Ammon's horn (tissue), 1 donor: ENCODE measurements at places on chromosomes 2 and 18.
A peak's percentile ranks its signal among the peaks of the same experiment; 100 is the strongest.

GRCh38 chr2:1614564-1614963, 129.8 kb downstream of the PXDN start:
- no peak for DNase-seq

- no peak for DNase-seq
Measured at GRCh38 chr2:196565106-196565765, 74.3 kb upstream of the CCDC150 start.

DNA sequence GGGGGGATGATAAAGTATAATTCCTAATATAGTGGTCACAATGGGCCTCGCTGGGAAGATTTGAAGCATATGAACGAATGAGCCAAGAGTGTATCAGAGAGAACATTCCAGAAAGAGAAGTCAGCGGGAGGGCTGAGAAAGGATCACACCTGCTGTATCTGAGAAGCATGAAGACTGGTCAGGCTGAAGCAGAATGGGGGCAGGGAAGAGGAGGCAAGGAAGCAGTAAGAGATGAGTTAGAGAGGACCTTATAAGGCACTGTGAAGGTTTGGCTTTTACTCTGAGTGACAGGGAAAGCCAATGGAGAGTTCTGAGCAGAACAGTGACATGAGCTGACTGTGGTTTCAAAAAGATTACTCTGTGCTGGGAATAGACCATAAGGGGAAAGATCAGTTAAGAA, 73.5 kb downstream of the CHN1 start:
- no peak for DNase-seq

DNA sequence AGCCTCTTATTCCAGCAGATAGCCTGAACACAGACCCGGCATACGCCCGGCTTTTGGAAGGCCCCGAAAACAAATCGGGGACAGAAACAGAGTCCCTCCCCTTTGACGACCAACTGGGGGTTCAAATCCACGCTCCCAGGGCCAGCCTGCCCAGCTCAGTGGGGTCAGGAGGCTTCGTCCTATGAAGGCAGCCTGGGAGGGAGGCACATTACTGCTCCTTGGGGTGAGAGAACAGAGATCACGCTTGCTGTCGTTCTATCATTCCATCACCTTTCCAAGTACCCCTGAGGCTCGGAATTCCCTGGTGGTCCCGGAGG, 208.8 kb upstream of the SALL3 start:
- DNase-seq: no peak

DNA sequence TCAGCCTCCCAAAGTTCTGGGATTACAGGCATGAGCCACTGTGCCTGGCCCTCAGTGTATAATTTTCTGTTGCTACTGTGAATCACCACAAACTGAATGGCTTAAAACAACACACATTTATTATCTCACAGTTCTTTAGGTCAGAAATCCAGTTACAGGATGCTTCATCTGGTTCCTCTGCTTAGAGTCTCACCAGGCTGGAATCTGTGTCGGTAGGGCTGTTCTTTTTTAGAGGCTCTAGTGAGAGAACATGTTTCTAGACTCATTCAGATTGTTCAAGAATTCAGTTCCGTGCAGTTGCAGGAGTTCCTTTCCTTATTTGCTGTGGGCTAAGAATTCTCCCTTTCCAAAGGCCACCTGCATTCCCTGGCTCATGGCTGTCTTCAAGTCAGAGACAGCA, 22.2 kb downstream of the CCDC121 start:
- no peak for DNase-seq

DNA sequence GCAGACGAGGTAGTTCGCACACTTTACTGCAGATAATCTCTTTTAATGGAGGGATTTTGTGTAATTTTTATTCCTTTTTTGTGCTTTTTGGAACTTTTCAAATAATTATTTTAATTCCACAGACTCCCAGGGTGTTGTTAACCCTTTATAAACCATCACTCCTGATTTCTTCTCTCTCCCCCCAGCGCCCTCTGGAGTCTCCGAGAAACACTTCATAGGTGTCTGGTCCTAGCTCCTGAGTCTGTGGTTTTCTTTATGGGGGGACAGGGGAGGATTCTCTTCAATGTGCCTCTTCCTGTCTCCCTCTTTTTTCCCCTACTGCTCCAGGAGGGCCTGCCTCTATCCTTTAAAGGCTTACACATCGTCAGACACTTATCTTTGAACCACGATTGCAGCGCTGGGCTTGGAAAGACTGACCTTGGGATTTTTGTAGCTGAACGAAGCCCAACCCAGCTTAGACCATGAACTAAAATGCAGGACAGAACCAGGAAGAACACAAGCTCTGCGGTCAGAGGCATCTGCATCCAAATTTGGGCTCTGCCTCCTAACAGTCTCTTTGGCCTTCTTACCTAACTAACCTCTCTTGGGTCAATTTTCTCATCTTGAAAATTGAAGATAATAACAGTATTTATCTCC, 7.1 kb upstream of the PKDCC start:
- DNase-seq: no peak

- DNase-seq: no peak
Measured at GRCh38 chr18:41021089-41021488, 933.9 kb upstream of the PIK3C3 start.

DNA sequence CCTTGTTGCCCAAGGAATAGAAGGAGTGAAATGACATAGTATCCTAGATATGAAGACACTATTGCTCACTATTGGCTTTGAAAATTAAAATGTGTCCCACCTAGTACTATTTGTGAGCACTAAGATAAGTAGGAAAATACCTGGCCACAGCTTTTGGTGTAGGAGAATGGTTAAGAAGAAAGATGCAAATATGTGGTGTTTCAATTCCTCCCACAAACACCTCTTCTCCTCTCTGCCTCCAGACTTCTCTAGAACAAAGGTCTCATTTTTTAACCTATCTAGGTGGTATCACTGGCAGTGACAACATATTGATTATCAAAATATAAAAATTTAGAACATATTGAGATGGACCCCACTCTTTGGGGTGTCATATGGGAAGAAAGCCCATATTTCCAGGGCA, 929.9 kb upstream of the FANCL start:
- no peak for DNase-seq

GRCh38 chr2:165745916-165746315, 48.1 kb downstream of the GALNT3 start:
- peak; percentile 73 for DNase-seq

DNA sequence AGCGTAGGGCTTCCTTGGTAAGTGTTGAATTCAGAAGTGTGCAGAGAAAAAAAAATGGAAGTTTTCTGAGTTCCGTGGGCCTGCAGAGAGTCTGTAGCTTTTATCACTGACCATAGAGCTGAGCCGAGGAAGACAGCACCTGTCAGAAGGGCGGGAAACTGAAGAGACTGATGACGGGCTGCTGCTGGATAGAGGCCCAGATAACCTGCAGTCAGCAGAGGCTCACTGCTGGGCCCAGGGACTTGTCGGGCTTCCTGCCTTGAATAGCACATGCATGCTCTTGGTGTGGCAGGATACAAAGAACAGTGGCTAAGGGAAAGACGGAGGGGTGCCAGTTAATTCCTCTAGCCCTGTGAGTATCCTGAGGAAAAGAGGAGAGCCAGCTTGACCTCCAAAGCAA, 166.4 kb downstream of the MGAT5 start:
- DNase-seq: no peak

- DNase-seq: peak; percentile 70
Measured at GRCh38 chr18:77208964-77209363, 40.7 kb upstream of the GALR1 start.

DNA sequence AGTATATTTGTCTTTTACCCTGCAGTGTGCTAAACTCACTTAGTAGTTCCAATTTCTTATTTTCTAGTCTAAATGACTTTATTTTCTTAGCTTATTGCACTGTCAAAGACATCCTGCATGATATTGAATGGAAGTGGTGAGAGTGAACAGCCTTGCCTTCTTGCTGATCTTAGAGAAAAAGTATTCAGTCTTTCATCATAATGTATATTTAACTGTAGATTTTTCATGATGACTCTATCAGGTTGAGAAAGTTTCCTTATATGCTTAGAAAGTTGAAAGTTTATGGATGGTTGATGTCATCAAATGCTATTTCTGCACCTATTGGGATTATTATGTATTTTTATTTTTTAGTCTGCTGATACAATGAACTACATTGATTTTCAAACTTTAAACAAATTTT, 21.3 kb upstream of the COL3A1 start:
- no peak for DNase-seq

DNA sequence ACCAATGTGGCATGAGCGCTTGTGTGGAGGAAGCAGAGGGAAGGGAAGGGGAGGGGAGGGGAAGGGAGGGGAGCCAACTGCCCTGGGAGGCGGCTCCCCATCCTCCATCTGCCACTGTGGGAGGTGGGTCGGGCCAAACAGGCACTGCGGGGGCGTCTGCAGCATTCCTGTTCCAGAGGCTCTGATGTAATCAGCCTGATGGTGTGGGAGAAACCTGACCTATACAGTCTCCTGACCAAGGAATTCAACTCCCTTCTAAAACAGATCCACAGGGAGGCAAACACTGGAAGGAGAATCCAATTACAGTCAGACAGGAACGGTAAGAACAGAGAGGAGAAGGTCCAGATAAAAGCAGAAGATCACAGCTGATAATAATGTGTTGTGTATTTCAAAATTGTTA, 88.8 kb downstream of the CD8B2 start:
- DNase-seq: peak; percentile 16

- no peak for DNase-seq
Measured at GRCh38 chr2:30363406-30363805, 83.6 kb upstream of the LCLAT1 start.

DNA sequence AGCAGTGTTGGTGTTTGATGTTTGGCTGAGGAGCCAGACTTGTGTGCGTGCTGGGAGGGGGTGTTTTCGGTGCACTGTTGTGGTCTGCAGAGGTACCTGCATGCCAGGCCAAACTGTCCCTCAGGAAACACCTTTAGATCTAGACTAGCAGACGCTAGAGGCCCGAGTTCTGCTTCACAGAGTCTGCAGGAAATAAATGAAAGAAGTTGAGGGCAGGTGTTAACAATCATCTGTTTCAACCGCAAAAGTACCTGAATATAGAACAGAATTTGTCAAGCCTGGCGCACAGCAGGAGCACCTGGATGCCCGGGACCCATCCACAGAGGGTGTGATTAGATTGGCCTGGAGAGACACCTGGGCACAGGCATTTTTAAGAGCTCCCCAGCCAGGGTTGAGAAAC, 40.5 kb upstream of the REL start:
- DNase-seq: no peak

- no peak for DNase-seq
Measured at GRCh38 chr18:74540652-74541421, 6.5 kb downstream of the CNDP1 start.

GRCh38 chr18:36364911-36365624, 67.6 kb downstream of the FHOD3 start:
- no peak for DNase-seq

- DNase-seq: no peak
Measured at GRCh38 chr18:63213331-63213900, 106.2 kb downstream of the BCL2 start.

DNA sequence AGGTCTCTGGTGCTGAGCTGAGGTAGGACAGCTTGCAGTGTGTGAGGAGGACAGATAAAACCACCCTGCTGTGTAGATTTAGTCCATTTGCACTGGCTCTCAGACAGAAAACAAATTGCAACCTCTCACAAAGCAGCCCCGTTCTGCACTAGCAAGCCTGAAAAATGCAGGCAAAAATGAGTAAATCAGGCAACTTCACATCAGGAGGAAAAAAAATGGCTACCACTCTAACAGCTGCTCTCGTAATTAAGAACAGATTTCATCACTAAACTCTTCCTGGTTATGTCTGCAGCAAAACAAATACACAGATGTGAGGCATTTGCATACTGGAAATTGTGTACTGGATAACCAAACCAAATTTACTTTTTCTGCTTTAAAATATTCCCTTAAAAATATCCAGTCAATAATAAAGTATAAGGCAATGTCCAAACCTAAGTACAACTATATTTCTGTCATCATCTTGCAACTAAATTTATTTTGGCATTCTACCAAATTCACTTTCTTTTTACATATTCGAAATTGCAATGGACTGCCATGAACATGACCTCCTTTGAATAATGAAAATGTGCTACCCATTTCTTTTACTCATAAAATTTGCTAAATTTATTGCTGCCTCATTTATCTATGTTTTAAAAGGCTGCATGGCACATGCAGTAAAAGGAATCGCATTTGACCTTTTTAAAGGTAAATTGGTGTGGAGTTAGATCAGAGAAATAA, 157.4 kb downstream of the AFF3 start:
- no peak for DNase-seq

DNA sequence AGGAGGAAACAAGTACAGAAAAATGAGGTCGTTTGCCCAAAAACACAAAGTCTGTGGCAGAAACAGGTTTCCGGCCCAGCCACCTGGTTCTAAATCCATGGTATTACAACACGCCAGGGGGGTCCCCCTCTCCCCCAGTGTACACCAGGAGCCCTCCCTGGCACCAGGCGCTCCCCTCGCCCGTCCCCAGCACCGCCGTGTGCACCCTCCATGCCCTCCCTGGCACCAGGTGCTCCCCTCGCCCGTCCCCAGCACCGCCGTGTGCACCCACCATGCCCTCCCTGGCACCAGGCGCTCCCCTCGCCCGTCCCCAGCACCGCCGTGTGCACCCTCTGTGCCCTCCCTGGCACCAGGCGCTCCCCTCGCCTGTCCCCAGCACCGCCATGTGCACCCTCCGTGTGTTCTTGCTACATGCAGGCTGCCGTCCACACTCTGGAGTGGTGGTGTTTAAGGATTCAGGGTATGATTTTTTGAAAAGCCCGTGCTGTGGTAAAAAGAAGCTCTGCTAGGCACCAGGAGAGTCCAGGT, 59.8 kb upstream of the NFATC1 start:
- no peak for DNase-seq

DNA sequence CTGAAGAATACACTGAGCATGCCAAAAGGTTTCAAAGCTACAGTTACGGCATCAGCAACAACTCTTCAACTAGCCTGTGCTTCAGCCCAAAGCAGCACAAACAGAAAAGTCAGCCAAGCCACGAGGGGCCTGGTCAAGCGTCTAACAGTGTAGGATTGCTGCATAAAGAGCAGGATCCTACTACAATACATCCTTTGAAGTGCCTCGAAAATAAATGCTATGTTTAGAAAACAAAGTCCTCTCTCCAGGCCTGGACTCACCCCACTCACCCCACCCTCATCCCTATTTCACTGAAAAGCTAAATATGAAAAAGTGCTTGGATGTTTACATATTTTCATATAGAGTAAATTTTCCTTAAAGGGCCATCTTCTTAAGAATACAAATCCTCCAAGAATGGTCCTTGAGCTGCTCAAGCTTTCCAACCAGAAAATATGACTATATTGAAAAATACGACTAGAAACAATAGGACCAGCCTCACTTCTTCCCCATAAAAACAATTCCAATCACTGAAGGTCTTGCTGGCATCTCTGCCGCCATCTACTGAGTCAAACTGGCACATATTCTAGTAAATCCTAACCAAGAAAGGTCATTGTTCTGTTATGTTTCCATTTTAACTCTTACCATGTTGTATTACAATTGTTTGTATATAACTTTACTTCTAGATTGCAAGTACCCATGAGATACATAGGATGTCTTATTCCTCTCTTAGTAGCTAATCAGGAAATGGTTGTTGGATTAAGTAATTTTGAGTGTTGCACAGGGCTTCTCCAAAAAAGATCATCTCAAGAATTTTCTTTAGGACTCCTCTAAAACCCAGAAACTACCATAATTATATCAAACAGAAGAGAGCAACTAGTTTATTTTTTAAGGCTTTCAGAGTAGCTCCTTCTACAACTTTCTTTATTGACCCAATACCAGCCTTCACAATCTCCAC, 63.6 kb downstream of the CLHC1 start:
- DNase-seq: peak; percentile 93

- no peak for DNase-seq
Measured at GRCh38 chr2:130355172-130355577, 681 bp upstream of the PTPN18 start.
